HCT116 (cell line): ENCODE measurements at places on chromosomes 11 and 22.

DNA sequence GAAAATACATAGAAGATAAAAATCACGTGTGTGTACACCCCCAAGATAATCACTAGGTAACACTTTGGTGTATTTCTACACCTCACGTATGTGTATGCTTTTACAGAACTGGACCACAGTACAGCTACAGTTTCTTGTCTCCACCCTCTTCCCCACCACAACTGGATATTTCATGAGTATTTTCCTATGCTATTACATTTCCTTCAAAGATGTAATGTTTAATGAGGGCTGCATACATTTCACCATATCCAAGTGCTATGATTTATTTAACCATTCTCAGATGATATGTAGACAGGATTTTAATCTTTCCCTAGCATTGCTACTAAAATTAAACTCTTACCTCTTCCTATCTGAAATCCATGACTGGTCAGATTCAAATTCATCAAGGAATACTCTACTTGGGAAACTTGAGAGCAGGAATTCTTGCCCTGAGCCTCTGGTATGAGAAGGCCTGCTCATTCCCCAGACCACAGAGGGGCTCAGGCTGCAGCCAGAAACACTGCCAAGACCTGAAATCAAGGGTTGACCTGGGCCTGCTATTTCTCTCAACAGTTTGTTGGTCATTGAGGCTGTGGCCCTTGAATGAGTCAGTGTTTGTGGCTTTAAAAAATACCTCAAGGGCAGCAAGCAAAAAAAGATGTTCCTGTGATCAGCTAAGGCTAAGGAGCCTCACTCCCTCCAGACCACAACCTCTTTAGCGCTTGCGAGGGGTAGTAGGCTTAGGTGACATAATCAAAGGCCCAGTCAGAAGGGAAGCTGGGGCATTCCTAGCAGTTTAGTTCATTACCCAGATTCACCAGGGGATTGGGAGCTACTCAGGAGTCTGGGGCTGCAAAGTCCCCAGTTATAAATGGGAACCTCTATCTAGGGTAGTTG, 55.5 kb downstream of the ABTB2 start:
- DNase-seq = peak; percentile 57

GRCh38 chr11:62666259-62666926, 1.3 kb downstream of the CSKMT start:
- DNase-seq = no peak

- no peak for DNase-seq
Observed at GRCh38 chr22:23094695-23095681, 24.7 kb downstream of the GNAZ start.

GRCh38 chr11:1059759-1060158, 14.9 kb upstream of the MUC2 start:
- no peak for DNase-seq

DNA sequence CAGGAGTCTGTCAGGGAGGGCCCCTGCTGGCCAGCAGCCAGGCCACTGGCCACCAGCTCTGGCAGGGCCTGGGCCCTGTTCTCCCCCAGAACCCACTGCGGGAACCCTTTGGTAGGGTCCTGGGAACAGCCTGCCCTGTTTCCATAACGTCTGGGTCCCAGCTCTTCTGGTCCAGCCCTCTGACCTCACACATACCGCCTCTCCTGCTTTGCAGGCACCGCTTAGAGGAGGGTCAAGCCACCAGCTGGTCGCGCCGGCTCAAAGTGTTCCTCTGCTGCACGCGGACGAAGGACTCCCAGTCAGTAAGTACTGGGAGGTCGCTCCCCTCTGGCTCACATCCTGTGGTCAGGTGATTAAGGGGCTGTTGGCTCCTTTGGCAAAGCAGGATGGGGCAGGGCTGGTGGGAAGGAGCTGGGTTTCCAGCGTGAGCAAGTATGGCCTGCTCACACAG, 26.6 kb upstream of the MYRF start:
- no peak for DNase-seq

- no peak for DNase-seq
Observed at GRCh38 chr11:61267437-61267841, 26.5 kb downstream of the PGA5 start.

DNA sequence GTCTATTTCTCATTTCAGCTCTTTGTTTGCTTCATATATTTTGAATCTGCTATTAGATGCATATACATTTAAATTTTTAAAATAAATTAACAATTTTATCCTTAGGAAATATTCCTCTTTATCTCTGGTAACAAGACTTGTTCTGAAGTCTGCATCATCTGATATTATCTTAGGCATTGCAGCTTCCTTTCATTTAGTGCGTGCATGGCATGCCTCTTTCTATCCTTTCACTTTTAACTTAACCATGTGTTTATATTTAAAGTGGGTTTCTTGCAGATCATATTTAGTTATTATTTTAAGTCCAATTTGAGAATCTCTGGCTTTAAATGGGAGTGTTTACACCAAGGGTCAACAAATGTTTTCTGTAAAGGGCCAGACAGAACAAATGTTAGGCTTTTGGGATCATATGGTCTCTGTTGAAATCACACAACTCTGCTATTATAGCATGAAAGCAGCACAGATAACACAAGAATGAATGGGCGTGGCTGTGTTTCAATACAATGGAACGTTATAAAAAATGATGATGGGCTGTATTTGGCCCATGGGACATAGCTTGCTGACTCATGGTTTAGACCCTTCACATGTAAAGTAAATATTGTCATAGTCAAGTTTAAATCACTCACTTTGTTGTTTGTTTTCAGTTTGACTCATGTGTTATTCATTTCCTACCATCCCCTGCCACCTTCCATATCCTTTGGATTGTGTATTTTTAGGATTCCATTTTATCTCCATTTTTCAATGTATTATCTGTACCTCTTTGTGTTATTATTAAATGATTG, 83.9 kb upstream of the SNX19 start:
- peak; percentile 19 for DNase-seq

GRCh38 chr11:75474878-75475766, 42.1 kb upstream of the KLHL35 start:
- DNase-seq = no peak

DNA sequence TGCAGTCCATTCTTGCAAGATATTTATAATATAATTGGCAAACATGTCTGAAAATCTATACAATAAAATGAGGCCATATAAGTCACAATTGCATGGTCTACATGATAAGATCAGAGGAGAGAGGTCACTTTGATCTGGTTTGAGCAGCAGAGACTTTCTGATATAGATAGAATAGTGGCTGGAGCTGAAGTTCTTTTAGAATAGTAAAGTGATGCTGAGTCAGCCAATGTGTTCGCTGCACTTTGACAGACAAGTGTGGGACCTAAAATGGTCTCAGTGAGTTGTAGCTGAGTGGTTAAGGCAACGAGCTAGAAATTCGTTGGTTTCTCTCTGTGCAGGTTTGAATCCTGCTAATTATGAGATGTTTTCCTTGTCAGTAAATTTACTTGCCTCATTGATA, 257.0 kb upstream of the C11orf87 start:
- no peak for DNase-seq

GRCh38 chr11:105918600-105918999, 103.4 kb downstream of the MSANTD4 start:
- DNase-seq = no peak

DNA sequence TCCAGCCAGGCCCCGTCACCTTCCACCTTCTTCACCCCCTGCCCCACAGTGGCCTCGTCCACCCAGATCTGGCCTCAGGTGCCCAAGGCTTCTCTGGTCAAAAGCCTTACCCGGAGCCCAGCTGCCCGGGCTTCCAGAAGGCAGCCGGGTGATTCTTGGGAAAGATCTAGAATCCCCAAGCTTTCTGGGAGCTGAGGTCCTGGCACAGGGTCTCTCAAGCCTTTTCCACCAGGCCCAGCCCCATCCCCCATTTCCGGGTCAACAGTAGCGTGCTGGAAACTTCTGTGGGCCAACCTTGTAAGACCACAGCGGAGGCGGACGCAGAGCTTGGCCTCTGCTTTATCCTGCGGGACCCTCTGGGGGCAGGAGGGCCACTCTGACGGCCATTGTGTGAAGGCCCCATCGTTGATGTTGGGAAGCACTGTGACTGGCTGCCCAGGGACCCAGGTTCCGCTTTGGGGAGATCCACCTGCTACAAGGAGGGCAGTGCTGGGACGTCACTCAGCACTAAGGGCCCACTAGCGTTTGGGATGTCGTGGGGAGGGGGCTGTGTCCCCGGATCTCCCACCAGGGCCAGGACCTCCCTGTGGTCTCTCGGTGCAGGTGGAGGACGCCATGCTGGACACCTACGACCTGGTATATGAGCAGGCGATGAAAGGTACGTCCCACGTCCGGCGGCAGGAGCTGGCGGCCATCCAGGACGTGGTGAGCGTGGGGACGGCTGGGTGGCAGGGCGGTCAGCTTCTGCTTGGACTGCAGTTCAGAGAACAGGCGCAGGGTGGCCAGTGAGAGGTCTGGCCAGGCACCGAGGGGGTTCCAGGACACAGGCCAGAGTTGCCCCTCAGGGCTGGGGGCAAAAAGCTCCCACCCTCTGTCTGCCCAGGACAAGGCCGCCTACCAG, 11.5 kb downstream of the TSPAN32 start:
- no peak for DNase-seq

DNA sequence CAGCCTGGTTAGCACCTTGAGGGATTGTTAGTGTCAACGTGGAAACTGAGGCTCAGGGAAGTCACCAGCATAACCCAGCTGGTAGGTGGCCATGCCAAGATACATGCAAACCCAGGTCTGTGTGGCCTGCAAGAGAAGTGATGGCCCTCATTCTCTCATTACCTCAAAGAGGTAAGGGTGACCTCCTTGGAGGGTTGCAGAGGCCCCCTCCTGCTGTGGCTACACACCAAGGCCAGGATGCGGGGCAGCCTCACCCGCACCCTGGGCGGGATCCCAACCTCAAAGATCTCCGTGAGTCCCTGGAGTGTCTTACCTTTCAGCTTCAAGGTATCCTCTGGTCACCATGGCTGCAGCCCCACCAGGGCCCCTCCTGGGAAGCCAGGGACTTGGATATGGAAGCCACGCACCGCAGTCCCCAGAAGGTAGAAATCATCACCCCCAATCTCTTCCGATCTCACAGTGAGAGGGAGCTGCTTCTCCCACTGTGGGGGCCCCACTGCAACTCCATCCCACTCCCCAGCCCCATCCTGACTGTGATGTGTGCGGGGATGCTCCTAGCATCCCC, 95.4 kb downstream of the MORC2 start:
- DNase-seq = no peak

GRCh38 chr22:40592352-40593113, 44.0 kb downstream of the MRTFA start:
- no peak for DNase-seq

- DNase-seq = no peak
Observed at GRCh38 chr11:96481204-96481603, 91.4 kb downstream of the JRKL start.

DNA sequence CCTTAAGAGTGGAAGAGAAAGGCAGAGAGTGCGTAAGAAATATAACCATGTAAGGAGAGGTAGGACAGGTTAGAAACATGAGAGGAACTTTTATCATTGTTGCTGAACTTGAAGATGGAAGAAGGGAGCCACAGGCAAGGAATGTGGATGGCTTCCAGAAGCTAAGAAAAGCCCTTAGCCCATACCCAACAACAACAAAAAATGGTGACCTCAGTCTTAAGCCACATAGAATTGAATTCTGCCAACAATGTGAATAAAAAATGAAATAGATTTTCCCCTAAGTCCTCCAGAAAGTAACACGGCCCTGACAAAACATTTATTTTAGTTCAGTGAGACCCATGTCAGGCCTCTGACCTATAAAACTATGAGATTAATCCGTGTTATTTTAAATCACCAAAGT, 767.3 kb downstream of the FAM181B start:
- no peak for DNase-seq

- no peak for DNase-seq
Observed at GRCh38 chr11:44611088-44611487, 45.6 kb downstream of the CD82 start.

GRCh38 chr11:105033781-105034180, 1.2 kb downstream of the CASP1 start:
- no peak for DNase-seq

- DNase-seq = no peak
Observed at GRCh38 chr22:27252282-27253049, 549.1 kb downstream of the MN1 start.
